Activated naive CD4-positive, alpha-beta T cell treated with Interleukin-2 at 50 U/mL for 16 hours (primary cell): ENCODE measurements at places on chromosomes 3 and 15.
A peak's percentile ranks its signal among the peaks of the same experiment; 100 is the strongest.

DNA sequence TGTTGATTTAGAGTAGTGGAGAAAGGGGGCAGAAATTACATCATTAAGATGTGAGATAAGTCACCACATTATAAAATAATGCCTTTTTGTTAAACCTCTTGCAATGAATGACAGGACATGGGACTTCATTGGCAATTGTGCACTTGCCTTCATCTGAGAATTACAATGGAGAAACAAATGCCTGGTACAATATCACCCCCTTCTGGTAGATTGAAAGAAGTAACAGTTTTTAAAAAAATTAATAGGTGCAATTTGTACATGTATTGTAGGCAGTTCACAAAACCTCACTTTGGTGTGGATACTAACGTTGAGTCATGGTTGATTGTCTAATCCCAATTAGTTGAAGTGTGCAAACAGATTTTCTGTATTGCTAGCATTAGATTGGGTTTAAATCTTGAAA is 4.6 kb upstream of the P2RY14 start:
- DNase-seq = no peak

- DNase-seq = no peak
Observed at GRCh38 chr3:37609181-37610110, 252.2 kb upstream of the CTDSPL start.

- DNase-seq = no peak
Observed at GRCh38 chr3:120641696-120642246, 40.3 kb downstream of the HGD start.

GRCh38 chr3:56962206-56962605 is 98.3 kb upstream of the SPATA12 start:
- DNase-seq = no peak

GRCh38 chr3:11721479-11721878 is 77.8 kb upstream of the VGLL4 start:
- DNase-seq = no peak

- DNase-seq = no peak
Observed at GRCh38 chr15:74434263-74435136, 742 bp upstream of the SEMA7A start.

- no peak for DNase-seq
Observed at GRCh38 chr3:51621091-51621892, 49.8 kb upstream of the TEX264 start.

DNA sequence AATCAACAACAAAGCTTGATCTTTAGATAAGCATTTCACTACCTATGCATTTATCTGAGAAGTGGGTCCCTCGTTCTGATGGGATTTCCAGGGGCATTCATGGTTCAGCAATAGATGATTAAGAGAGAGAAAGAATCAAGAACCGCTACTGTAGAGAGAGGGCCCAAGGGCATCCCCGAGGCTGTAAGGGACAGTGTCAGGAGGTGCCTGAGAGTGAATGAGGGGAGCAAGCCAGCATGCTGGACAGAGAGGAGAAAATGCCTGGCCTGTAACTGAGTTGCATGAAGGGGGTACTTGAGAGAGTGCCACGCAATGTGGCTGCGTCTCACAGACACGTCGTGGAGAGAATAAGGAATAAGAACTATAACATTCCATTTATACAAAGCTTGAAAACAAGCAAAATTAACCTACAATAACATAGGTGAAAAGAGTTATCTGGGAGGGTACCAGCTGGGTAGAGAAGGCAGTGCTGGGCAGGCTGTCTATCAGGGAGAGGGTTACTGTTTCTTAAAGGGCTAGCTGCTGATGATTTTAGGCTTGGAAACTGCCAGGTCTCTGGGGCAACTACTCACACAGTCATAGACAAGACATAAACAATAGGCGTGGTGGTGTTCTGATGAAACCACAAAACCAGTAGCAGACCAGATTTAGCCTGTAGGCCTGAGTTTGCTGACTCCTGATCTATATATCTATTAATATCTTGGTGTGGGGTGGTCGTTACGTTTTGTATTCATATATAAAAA is 374.6 kb upstream of the CFAP20DC start:
- DNase-seq = peak; percentile 9

GRCh38 chr3:148330542-148330941 is 367.2 kb upstream of the AGTR1 start:
- DNase-seq = no peak

DNA sequence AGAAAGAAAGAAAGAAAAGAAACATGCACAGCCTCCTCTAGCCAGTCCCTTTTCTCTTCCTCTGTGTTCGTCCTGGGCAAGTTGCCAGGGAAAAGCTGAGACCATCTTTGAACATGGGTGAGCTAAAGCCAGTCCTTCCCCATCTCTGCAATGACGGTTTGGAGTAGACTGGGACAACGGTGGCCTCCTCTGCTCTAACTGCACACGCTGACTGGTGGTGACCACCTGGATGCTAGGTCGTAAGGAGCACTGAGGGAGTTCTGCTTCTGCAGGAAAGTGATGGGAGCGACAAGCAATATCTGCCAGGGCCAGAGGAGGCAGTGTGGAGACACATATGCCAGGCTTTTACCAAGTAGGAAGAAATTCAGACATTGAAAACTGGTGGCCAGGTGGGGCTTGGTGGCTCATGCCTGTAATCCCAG is 111.7 kb downstream of the NUP210 start:
- peak; percentile 8 for DNase-seq

- DNase-seq = no peak
Observed at GRCh38 chr3:188841906-188842305, 329.9 kb upstream of the TPRG1 start.

- no peak for DNase-seq
Observed at GRCh38 chr15:99753066-99753465, 19.8 kb upstream of the LYSMD4 start.

- DNase-seq = peak; percentile 41
Observed at GRCh38 chr15:60720086-60720485, 241.1 kb upstream of the ICE2 start.

GRCh38 chr3:69511361-69511760 is 125.5 kb upstream of the FRMD4B start:
- no peak for DNase-seq

- no peak for DNase-seq
Observed at GRCh38 chr3:195460091-195460713, 17.4 kb upstream of the ACAP2 start.

DNA sequence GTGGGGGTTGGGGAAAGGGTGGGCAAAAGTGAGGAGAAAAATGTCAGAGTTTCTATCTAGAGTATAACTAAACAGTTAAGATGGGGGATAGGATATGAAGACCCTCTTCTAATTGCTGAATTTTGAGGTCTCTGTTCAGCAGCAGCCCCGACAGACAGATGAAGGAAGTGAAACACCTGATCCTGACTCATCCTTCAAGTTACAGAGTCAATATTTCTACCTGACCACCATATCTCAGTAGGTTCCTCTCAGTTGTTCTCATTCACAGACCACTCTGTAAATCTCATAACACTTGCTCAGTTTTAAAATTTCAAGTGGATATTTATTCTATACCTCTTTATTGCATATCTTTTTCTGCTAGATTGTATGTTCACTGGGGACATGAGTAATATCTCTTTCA is 69.5 kb downstream of the CCDC54 start:
- no peak for DNase-seq

- DNase-seq = no peak
Observed at GRCh38 chr3:56115199-56115598, 353.1 kb downstream of the ERC2 start.

DNA sequence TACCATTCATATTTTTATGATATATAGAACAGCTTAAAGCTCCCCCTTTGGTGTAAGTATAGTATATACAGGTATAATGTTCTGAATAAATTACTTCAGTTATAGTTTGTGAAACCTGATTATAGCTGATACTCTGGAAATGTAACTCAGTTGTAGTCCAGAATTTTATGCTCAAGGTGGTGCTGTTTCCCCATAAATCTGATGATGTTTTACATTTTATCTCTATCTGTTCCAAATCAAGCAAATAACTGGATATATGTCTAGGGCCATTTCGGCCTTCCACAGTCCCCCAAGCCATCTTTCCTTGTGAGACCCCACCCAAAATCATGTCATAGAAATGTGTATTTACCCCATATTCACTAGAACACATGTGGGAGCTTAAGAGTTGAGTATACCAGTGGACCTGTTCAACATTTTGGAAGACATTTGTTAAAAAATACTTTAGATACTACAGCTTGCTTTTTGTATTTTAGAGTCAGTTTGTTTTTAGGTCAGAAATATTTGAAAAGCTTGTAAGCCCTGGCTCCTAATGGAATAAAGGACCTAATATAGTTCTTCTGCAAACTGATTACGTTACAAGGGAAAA is 107.1 kb downstream of the ATG7 start:
- DNase-seq = no peak

DNA sequence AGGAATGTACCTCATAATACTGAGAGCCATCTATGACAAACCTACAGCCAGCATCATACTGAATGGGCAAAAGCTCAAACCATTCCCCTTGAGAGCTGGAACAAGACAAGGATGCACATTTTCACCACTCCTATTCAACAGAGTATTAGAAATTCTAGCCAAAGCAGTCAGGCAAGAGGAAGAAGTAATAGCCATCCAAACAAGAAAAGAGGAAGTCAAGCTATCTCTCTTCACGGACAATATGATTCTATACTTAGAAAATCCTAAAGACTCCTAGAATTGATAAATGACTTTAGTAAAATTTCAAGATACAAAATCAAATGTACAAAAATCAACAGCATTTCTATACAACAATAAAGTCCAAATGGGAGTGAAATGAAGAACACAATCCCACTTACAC is 30.2 kb downstream of the OCA2 start:
- no peak for DNase-seq

GRCh38 chr3:17340693-17341092 is 401.7 kb downstream of the TBC1D5 start:
- DNase-seq = no peak

- DNase-seq = no peak
Observed at GRCh38 chr3:42980909-42981308, 1.8 kb downstream of the GASK1A start.

GRCh38 chr3:104347291-104347690 is 1019.4 kb upstream of the ALCAM start:
- no peak for DNase-seq

DNA sequence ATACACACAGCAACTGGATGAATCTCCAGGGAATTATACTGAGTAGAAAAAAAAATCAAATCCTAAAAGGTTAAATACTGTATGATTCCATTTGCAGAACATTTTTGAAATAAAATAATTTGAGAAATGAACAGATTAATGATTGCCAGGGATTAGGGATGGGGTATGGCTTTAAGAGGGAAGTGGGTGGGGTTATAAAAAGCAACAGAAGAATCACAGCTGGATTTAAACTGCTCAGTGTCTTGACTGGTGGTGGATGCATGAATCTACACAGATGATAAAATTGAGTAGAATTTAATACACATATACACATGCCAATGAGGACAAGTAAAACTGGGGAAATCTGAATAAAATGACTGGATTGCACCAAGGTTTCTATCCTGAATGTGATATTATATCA is 79.7 kb upstream of the GOLGA8B start:
- DNase-seq = no peak

- DNase-seq = no peak
Observed at GRCh38 chr15:51161491-51162220, 67.0 kb upstream of the TNFAIP8L3 start.

DNA sequence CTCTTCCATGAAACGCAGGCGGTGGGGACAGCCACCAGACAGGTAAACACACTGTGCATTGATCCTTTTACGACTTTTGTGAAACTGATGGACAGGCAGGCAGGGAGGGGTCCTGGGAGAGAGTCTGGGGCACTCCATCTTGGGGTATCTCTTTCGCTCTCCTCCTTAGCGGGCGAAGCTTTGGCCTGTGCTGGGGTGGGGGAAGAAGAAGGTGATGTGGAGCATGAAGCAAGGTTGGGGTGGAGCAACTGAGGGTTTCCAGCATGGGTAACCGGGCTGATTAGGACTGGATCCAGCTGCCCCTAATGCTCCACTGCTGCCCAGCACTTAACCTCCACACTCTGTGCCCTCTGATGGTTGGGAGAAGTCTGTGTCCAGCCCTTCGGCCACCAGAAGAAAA is 25.6 kb downstream of the MUC20 start:
- DNase-seq = no peak

GRCh38 chr3:100209948-100210771 is 50.6 kb upstream of the TBC1D23 start:
- no peak for DNase-seq
